ENCODE measurements at places on chromosomes 5 and 9. TPM values are rescaled to one million over a fixed set of nuclear protein-coding genes. Genes with fewer than 3 reads are reported as not detected.

Gene PPP3R2
- not detected for total RNA-seq

- peaks cover 43% of the 10 kb centered on the region for H3K27me3 ChIP-seq
- peak overlapping the region; percentile 56 for H3K27ac ChIP-seq
- no peak for DNase-seq
- H3K36me3 ChIP-seq: peaks cover 4% of the 10 kb centered on the region
These were observed 283 bp upstream of the CFAP90 start for GRCh38 chr5:7851240-7851592.

Gene CERCAM
- total RNA-seq: 3.7 TPM

- DNase-seq: no peak
- no peak overlapping the region for H3K4me3 ChIP-seq
- peaks cover 28% of the 10 kb centered on the region for H3K27me3 ChIP-seq
These were observed 9.7 kb upstream of the C9orf152 start for GRCh38 chr9:110217656-110218099.

Gene SEMA6A
- total RNA-seq: not detected

DNA sequence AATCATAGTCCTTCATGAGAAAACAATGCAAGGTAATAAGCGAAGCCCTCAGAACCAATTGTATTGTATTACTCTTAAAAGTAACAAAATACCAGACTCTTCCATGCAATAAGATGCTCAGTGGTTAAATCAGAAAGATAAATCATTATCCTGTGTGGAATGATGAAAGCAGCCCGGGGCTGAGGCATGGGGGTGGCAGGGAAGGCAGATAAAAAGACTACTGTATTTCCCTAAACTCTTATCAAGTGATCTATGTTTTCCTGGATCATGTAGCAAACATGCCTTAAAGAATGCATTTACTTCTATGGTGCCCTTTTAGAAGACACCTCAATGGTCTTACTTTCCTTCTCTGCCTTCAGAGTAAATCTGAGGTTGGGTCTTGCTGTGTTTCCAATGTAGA, 105.6 kb upstream of the DAPK1 start:
- H3K4me1 ChIP-seq: no peaks in the 10 kb centered on the region
- no peak overlapping the region for H3K27ac ChIP-seq
- peaks cover 2% of the 10 kb centered on the region for H3K27me3 ChIP-seq
- H3K4me3 ChIP-seq: no peak overlapping the region
- H3K36me3 ChIP-seq: no peaks in the 10 kb centered on the region

DNA sequence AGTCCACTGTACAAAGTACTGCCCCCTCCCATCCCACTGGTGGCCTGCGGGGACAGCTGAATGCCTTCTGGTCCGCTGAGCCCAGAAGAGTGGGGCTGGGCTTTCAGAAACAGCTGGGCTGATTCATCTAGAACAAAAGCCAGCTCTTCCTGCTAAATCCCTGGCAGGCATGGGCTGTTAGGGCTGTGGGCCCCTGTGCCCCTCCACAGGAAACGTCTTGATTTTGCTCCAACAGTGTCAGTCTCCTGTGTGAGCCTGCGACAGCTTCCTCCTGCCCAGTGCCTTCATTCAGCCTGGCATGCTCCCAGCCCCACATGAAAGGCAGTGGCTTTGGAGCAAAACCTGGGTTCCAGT, 6.9 kb upstream of the GSN start:
- no peak overlapping the region for H3K4me3 ChIP-seq
- peaks cover 2% of the 10 kb centered on the region for H3K4me1 ChIP-seq
- H3K27ac ChIP-seq: no peak overlapping the region
- H3K36me3 ChIP-seq: no peaks in the 10 kb centered on the region
- H3K27me3 ChIP-seq: peaks cover 2% of the 10 kb centered on the region

GRCh38 chr9:123251741-123252140, 16.6 kb downstream of the STRBP start:
- no peaks in the 10 kb centered on the region for H3K27me3 ChIP-seq
- peaks cover 5% of the 10 kb centered on the region for H3K36me3 ChIP-seq
- no peak overlapping the region for H3K27ac ChIP-seq

Gene RNF183
- total RNA-seq: 0.37 TPM

DNA sequence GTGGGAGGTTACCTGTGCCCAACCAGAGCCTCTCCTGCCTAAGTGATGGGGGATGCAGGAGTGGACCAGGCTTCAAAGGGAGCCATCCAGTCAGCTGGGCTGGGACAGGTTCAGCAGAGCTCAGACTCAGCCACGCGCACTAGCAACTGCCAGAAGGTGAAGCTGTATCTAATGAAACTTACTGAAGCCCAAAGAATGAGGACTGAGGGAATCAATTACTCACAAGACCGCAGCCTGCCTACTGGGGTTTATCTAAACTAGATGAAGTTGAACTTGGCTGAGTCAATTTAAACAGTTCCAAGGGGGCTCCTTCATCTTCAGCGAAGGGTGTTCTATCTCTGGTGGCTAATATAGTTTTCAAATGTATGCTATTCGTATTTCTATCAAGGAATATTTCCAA, 11.4 kb downstream of the HAND1 start:
- peaks cover 9% of the 10 kb centered on the region for H3K4me1 ChIP-seq
- no peak for DNase-seq
- no peak overlapping the region for H3K27ac ChIP-seq
- peaks cover 30% of the 10 kb centered on the region for H3K27me3 ChIP-seq
- H3K36me3 ChIP-seq: no peaks in the 10 kb centered on the region
- H3K4me3 ChIP-seq: no peak overlapping the region

- H3K27ac ChIP-seq: no peak overlapping the region
- no peak for DNase-seq
- H3K36me3 ChIP-seq: no peaks in the 10 kb centered on the region
- H3K27me3 ChIP-seq: peaks cover 64% of the 10 kb centered on the region
- H3K4me1 ChIP-seq: peaks cover 19% of the 10 kb centered on the region
These were observed 12.1 kb upstream of the SLC2A8 start for GRCh38 chr9:127384901-127385300.

Gene ZNF367
- total RNA-seq: 26.0 TPM

DNA sequence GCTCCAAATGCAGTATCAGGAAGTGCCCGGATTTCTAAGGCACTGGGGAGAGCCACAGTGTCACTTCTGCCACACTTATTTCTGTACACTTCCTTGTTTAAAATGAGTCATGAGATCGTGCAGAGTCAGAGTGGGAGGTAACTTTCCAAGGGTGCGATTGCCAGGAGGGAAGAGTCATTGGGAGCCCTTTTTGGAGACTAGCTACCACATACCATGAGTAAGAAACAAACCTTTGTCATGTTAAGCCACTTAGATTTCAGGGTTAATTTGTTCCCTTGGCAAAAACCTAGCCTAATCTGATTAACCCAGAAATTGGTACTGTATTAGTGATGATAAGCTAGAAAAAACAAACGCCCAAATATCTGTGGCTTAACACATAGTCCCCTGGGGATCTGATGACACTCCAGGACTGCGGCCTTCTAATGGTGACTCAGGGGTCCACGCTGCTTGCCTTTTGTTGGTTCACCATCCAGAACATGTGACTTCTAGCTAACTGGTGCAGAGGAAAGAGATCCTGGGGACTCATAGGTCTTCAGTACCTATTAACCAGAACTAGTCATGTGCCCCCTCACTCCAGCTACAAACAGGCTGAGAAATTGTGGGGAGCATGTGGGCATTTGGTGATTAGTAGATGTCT, 48.6 kb upstream of the TLE1 start:
- H3K4me1 ChIP-seq: no peaks in the 10 kb centered on the region
- peaks cover 3% of the 10 kb centered on the region for H3K27me3 ChIP-seq
- DNase-seq: no peak
- H3K27ac ChIP-seq: no peak overlapping the region

GRCh38 chr9:77939149-77939668, 92.4 kb downstream of the GNAQ start:
- no peak overlapping the region for H3K27ac ChIP-seq
- H3K4me1 ChIP-seq: peaks cover 13% of the 10 kb centered on the region
- peaks cover 16% of the 10 kb centered on the region for H3K36me3 ChIP-seq
- no peaks in the 10 kb centered on the region for H3K27me3 ChIP-seq

Gene MYORG
- 4.7 TPM for total RNA-seq

DNA sequence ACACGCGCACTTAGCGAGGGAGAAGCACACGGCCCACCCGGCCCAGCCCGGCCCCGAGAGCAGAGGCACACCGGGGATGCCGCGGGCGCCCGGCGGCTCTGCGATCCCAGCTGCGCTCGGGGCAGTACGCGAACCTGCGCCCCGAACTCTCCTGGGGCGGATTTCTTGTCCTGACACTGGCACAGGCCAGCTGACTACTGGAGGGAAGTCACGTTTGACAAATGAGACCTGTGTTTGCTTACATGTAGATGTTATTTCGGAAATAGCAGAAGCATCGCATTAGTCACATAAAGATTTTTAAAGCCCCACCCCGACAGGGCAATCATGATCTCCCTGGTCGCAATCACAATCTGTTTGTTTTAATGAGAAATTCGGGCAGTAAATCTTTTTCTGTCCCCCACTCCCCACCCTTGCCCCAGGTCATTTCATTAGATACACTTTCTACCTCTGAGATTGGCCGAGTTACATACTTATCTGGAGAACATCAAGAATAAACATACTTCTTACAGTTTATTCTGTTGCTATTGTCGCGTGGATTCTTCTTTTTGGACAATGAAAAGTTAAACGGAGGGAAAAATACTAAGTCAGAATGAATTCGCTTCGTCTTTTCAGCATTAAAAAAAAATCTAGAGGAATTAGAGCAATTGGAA, 518.9 kb downstream of the CTNND2 start:
- H3K27me3 ChIP-seq: peaks cover 36% of the 10 kb centered on the region
- H3K36me3 ChIP-seq: no peaks in the 10 kb centered on the region
- H3K4me1 ChIP-seq: peaks cover 2% of the 10 kb centered on the region
- peak; percentile 28 for DNase-seq

- no peaks in the 10 kb centered on the region for H3K27me3 ChIP-seq
- no peak overlapping the region for H3K4me3 ChIP-seq
- H3K4me1 ChIP-seq: no peaks in the 10 kb centered on the region
- no peaks in the 10 kb centered on the region for H3K36me3 ChIP-seq
These were observed 127.7 kb upstream of the PIK3R1 start for GRCh38 chr5:68087866-68088265.

Gene PCDHB2
- not detected for total RNA-seq

Gene EQTN
- not detected for total RNA-seq

Gene TNFSF15
- 1.2 TPM for total RNA-seq

Gene BAAT
- not detected for total RNA-seq

Gene FCN2
- not detected for total RNA-seq

Gene SLC25A2
- total RNA-seq: 0.99 TPM

GRCh38 chr9:119370816-119371215, 1.6 kb upstream of the BRINP1 start:
- no peak overlapping the region for H3K27ac ChIP-seq
- peak; percentile 29 for DNase-seq
- peaks cover 3% of the 10 kb centered on the region for H3K36me3 ChIP-seq
- peaks cover 4% of the 10 kb centered on the region for H3K4me1 ChIP-seq
- no peak overlapping the region for H3K4me3 ChIP-seq
- peaks cover 30% of the 10 kb centered on the region for H3K27me3 ChIP-seq

DNA sequence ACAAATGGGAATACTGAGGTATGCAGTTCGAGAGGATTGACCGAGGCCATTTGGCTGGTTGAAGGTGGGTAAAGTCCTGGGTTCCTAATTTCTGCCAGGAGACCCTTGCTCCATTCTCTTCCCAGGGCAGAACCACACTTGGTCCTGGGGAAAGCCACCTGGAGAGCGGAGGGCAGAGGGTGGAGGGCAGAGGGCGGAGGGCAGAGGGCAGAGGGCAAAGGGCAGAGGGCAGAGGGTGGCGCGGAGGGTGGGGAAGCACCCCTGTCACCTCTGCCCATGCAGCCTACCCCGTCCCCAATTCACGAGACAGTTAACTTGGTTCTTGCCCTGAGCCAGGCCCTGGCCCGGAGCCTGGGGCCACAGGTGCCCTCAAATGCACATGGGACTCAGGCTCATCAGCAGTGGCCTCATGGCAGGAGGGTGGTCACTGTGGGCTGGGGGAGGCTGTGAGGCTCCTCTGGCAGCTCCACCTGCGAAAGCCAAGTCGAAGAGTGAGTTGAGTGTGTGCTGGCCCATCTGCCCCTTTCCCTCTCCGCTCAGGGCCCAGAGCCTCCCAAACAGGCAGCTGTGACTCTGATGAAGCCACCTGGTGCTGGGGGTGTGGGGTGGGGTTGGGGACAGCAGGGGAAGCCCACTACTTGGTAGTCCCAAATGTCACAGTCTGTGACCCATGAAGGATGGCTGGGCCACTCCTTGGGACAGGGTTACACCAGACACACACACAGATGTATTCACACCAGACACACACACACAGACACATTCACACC, 28.0 kb upstream of the FCN1 start:
- H3K27me3 ChIP-seq: no peaks in the 10 kb centered on the region
- no peaks in the 10 kb centered on the region for H3K36me3 ChIP-seq
- H3K4me3 ChIP-seq: no peak overlapping the region
- H3K27ac ChIP-seq: no peak overlapping the region
- no peak for DNase-seq

DNA sequence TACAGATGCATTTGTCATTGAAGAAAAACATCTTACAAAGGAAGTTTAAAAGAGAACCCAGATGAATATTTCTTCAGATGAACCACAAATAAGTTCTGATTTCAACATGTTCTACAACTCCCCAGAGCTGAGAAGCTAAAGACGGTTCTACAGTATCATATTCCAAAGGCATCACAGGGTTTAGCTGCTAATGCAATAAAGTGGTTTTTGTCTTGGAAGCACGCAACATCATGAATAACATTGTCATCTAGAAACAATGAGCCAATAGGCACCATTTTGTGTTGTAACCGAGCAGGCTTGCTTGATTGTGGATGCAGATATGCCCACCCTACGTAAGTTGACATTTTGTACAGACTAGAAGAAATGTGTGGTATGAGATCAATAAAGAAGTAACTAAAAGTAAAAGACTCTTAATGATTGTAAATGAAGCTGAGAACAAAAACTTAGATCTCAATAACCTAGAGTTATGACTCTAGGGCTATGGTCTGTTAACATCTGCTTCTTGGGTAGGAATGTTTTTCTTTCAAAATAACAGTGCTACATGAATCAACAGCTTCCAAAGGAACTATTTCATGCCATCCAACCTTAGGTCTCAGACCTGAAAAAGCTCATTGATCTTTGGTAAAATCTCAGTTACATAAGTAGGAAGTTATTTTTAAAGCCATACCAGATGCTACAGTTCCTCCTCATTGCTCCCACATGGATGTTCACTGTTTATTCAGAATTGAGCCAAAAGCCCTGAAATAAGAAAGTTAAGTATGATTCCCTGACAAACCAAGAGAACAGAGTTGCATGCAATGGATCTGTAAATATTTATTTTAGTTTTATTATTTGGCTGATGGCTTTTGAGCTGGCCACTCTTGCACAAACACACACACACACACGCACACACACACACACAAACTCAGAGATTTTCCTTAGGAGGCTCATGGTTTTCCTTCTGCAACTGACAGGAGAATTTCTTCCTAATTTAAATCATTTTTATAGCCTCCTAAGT, 118.7 kb upstream of the SLCO6A1 start:
- H3K4me3 ChIP-seq: no peak overlapping the region
- H3K36me3 ChIP-seq: no peaks in the 10 kb centered on the region
- H3K27me3 ChIP-seq: peaks cover 12% of the 10 kb centered on the region
- DNase-seq: no peak
- H3K27ac ChIP-seq: no peak overlapping the region

Gene PCDHGB7
- total RNA-seq: 0.11 TPM

- H3K4me1 ChIP-seq: no peaks in the 10 kb centered on the region
- DNase-seq: no peak
These were observed 24.1 kb upstream of the PPP1R26 start for GRCh38 chr9:135455401-135456030.

Measured in activated naive CD8-positive, alpha-beta T cell treated with anti-CD3 and anti-CD28 coated beads, Interleukin-2, amount 10 ng/mL, durations not matched to agents 7 days and 5 days (primary cell).